ENCODE measurements at places on chromosomes 7 and 10.

- DNase-seq, result no peak
These were observed 209.2 kb upstream of the SEMA3C start for GRCh38 chr7:81128011-81128410.

DNA sequence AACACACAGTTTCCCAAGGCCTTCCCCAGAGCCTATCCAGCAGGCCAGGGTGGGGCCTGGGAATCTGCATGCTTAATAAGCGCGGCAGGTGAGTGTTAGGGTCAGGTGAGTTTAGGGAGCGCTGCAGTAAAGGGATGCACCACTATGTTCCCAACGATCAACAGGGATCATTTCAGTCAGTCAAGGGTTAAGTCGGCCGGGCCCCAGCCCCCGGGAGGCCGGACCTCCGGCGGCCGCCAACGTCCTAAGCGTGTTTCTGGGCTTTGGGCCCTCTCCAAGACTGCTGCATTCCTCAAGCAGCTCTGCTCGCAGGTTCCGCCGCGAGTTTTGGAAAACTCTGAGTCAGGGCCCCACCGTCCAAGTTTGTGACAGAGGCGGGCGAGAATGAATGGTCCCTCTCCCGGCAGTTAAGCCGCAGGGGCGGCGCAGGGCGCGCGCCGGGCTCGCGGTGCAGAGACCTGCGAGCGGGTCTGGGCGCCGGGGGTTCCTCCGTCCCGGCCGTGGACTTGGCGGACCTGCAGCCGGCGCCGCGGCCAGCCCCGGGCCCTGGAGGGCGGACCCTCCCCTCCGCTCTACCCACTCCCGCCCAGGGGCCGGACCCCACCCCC is 81.6 kb downstream of the ARHGAP22 start:
- peak; percentile 42 for DNase-seq

- DNase-seq, result no peak
These were observed 11.0 kb upstream of the PDCD4 start for GRCh38 chr10:110860576-110861241.

DNA sequence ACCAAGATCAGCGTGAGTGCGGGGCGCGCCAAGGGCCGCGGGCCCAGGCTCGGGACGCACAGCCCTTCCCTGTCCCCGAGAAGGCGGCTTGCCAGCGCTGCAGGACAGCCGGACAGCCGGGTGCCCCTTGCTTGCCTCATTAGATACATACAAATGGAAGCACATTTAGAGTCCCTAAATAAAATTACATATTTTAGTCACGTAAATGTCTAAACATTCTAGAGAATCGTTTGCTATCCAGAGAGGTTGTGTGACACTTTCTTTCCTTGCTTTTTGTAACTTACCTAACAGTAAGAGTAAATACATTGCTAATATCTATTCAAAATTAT is 4.8 kb downstream of the VSTM2A start:
- no peak for DNase-seq

DNA sequence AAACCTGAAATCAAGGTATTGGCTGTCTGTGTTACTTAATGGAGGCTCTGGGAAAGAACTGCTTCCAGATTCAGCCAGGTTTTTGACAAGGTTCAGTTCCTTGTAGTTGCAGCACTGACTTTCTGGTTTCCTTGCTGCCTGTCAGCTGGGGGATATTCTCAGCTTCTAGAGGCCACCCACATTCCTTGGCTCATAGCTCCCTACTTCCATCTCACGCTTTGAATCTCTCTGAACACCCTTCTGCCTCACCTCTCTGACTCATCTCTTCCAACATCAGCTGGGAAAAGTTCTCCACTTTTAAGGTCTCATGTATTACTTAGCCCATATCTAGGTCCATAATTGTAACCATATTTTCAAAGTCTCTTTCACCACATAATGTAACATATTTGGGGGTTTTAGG is 22.9 kb upstream of the GPR22 start:
- DNase-seq, result no peak

GRCh38 chr10:130194194-130194990 is 58.2 kb downstream of the GLRX3 start:
- no peak for DNase-seq

GRCh38 chr10:78301481-78301880 is 267.8 kb downstream of the RPS24 start:
- DNase-seq, result no peak

DNA sequence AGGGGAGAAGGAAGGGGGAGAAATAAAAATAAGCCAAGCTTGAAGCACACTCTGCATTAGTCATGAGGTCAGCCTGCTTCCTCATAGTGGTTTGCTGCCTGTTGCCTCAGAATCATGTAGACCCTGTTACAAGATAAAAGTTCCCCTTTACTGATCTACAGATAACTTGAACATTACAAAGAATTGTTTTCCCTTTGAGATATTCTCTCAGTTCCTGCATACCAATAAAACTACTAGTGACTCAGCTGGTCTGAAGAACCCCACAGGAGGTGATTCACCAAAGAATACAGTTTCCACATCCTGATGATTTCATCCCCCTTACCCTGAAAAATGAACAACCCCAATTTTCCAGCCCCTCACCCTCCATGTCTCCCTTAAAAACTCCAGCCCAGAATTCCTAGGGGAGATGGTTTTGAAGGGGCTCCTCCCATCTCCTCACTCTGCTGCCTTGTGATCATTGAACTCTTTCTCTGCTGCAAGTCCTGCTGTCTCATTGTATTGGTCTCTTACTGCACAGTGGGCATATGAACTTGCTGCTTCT is 31.5 kb upstream of the NRP1 start:
- no peak for DNase-seq

DNA sequence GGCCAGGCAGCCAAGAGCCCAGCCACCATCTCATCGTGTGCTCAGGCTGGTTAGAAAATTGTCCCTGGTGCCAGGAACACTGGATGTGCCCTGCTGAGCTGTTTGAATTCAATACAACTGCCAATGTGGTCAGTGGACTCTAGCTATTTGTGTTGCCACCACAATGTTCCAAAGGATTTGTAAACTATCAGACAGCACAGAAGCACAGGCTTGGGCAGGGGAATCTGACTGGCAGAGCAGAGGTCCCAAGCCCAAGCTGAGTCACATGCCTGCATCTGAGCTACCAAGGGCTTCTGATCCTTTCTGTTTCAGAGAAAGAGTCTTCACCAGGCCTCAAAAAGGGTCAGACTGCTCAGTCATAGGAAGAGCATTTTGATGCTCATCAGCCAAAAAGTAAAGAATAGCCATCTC is 232.1 kb upstream of the SEMA3C start:
- DNase-seq, result no peak

DNA sequence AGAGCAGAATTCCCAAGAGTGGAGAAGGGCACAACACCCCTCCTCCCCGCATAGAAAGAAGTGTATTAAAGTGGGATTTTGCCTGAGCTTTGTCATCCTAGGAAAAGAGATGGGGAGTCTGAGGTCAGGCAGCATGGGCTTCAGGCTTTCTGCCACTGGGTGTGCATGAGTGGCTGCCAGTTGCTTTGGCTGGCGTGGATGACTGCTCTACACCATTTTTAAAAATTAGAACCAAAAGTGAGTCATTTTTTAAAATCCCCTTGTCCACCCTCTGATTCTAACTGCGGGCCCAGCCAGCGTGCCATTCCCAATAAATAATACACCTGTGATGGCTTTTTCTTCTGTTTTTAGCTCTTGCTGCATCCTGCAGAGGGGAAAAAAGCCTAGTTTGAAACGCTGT is 13.4 kb downstream of the SLC29A3 start:
- no peak for DNase-seq

DNA sequence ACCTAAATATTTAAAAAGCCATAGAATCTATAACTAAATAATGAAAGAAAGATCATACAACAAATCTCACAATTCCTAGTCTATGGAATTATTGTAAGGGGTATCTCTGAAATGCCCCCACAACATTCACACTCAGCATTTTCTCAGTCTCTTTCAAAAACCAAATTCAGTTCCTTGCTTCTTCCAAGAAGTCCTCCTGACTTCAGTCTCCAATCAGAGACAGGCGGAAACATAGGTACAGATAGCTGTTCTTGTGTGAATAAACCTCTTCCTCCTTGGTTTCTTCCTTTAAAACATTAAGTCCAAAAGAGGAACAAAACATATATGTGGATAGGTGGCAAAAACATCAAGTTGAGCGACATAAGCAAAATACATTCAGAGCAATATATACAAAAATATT is 13.9 kb upstream of the FBXW4 start:
- DNase-seq, result no peak

GRCh38 chr7:158164101-158165095 is 423.2 kb downstream of the PTPRN2 start:
- no peak for DNase-seq

- DNase-seq, result no peak
These were observed 2.2 kb downstream of the GTF2IRD1 start for GRCh38 chr7:74455928-74456327.

DNA sequence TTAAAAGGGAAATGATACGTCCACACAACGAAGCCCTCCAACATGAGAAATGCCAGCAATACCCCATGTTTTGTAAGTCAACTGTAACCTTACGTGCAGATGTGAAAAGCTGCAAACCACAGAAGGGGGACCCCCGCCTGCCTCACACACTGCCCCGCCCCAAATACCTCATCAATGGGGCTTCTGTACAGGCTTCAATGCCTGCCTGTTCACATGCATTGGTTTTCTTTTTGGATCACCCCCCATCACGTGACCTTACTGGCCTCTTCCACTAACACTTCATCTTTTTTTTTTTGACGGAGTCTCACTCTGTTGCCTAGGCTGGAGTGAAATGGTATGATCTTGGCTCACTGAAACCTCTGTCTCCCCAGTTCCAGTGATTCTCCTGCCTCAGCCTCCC is 224.0 kb downstream of the TNS3 start:
- no peak for DNase-seq

GRCh38 chr10:3955955-3956617 is 171.1 kb upstream of the KLF6 start:
- no peak for DNase-seq
